Dermis blood vessel endothelial cell (primary cell): ENCODE measurements at places on chromosomes 11 and 22.

GRCh38 chr11:128940603-128941002 lies 2.1 kb downstream of the TP53AIP1 start:
- DNase-seq = no peak

DNA sequence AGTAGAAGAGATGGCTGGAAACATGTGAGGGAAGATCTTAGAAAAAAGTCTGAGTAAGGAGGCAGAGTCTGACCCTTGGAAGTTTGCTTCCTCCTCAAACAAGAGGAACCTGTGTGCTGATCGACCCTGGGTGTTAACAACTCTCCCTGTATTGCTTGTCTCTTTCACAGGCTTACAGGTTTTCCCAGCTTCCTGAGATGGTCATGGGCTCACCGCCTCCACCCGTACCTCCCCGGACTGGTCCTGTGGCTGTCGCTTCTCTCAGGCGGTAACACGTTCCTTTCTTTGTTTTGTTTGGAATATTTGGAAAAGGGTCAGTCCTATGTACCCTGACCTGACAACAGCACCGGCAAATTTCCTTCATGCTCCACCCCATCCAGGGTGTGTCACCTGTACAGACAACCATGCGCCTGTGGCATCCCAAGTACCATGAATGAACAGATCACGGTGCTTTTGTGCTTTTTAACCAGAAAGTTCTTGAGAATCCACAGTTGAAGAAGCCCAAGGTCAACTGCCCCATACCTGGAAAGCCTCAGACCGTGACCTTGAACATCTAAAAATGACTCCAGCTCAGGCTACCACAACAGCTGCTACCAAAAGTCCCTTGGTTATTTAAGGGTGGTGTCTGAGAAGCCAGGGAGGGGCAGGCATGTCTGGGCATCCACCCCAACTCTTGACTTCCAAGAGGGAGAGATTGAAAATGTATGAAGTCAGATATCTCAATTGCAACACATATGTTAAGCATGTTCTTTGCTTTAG lies 44.6 kb downstream of the C11orf91 start:
- DNase-seq = no peak

DNA sequence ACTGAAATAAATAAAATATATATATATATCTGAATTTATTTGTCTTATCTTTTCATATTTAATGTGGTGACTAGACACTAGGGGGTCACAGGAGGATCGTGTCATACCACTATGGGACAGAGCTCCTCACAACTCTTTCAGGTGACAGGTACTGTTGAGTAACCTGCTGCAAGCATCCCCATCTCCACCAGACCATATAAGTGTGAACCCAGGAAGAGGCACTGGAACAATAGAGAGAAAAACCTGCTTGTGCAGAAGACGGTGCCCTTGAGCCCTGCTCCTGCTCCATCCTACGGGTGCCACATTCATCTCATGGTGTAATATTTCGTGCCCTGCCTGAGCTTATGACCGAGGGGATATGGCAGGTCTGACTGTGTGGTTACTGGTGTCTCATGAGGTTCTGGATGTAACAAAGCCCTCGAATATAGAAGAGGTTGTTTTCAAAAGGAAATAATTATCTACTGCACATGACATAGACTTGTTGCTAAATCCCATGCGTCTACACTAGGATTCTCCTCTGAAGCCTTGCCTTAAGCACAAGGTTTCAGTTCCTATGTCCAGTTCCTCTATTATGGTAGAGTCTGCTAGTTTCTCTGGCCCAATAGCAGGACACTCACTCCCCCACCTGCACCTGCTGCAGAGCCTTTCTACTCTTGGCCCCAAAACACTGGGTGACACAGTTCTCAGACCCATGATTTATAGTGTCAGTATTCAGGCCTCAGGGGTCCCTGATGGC lies 70.4 kb downstream of the GGTLC2 start:
- no peak for DNase-seq

DNA sequence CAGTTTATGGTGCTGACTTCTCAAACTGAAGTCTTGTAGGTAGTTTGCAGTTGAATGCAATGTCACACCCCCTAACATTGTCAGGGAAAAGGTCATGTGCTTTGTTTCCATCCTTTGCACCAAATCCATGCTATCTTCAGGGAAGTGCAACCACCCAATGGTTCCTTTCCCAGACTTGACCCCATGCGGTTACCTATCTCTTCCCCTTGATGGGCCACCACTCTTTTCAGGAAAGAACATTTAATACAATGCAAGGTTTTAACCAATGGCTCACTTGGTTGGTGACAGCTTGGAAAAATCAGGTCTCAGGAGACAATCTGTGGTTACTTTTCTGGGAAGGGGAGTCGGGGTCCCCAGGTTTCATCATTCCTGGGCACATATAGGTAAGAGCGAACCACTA lies 2.1 kb downstream of the ABTB2 start:
- no peak for DNase-seq
